ENCODE measurements at places on chromosomes 1 and 21.

GRCh38 chr1:151897991-151898431, 11.3 kb downstream of the THEM4 start:
- DNase-seq = no peak

DNA sequence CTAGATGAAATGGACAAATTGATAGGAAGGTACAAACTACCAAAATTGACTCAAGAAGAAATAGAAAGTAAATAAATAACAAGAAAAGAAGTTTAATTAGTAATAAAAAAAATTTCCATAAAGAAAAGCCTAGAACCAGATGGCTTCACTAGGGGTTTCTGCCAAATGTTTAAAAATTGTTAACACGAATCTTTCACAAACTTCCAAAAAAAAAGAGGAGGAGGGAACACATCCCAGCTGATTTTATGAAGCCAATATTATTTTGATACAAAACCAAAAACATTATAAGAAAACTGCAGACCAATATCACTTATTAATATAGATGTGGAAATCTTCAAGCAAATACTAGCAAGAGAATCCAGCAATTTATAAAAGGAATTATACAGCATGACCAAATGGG, 89.5 kb downstream of the COLGALT2 start:
- no peak for DNase-seq

DNA sequence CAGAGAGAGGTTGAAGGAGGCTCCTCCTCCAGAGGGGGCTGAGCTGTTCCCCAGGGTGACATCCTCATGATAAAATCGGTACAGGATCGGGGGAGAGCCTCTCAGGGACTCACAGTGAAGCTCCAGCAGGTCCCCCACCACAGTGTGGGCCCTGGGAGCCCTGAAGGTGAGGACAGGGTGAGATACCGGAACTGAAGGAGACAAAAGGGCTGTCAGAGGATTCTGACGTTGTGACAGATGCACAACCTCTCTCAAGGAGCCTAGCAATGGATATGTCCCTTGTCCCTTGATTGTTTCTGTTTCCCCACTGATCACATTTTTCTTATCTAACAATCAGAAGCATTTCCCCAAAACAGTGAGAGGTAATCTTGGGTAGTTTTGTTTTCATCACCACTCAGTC, 5.2 kb downstream of the FCRL3 start:
- DNase-seq = no peak

DNA sequence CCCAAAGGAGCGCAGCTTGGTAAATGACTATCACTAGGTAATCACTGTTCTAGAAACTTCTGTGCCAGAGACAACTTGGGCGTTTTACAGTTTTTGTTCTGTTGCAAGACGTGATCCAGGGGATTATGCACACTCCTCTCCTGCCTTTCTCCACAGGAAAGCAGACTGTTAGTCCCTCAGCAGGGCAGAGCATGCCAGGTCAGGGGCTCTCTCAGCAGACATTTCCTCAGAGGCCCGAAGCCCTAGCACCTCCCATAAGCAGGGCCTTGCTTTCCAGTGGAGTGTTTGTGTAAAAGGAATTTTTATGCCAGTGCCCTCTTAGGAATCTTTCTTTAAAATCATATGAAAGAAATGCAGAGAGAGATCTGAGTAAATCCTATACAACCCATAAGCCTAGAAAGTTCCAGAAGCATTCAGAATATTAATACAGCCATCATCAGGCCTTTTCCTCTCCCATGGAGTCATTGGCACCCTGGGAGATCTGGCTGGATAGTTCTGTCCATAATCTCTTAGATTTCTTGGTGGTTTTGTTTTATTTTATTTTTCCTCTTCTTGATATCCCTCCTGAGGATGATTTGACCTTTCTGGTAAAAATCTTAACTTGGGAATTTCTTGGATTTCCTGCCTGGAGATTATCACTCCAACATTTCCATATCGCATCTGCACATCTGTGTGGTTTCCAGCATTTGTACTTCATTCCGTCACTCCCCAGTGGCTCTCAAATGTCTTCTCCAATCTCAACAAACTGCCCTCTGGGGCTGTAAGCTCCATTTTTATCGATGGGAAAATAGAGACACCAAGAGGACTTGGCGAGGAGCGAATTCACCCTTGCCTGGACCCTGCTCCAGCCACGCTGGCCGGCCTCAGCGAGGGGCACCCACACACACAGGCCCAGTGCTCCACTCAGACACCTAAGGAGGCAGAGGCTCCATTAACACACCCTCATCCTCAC, 116.1 kb downstream of the PSMG1 start:
- DNase-seq = no peak

GRCh38 chr1:209653915-209654351, 1.7 kb upstream of the LAMB3 start:
- DNase-seq = no peak

- no peak for DNase-seq
Observed at GRCh38 chr1:2126331-2127186, 68.0 kb downstream of the FAAP20 start.

DNA sequence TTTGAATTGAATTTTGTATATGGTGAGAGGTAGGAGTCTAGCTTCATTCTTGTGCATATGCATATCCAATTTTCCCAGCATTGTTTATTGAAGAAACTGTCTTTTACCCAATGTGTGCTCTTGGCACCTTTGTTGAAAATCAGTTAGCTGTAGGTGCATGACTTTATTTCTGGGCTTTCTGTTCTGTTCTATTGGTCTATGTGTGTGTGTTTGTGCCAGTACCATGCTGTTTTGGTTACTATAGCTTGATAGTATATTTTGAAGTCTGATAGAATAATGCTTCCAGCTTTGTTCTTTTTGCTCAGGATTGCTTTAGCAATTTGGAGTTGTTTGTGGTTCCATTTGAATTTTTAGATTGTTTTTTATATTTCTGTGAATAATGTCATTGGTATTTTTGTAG, 9.4 kb upstream of the ZMYM1 start:
- no peak for DNase-seq

DNA sequence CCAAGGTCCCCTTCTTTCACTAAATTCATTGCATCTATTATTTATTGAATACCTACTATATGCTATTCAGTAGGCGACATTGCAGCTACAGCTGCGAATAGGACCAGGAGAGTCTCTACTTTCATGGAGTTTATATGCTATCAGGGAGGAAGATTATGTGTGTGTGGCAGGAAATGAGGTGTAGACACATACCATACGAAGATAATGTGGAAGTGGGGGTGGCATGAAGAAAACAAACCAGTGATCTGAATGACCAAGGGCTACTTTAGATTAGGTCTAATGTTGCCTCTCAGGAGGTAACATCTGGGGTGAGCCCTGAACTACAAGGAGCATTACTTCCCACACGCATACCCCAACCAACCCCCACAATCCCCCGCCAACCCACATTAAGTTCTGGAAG, 1.0 kb upstream of the PPIH start:
- no peak for DNase-seq

DNA sequence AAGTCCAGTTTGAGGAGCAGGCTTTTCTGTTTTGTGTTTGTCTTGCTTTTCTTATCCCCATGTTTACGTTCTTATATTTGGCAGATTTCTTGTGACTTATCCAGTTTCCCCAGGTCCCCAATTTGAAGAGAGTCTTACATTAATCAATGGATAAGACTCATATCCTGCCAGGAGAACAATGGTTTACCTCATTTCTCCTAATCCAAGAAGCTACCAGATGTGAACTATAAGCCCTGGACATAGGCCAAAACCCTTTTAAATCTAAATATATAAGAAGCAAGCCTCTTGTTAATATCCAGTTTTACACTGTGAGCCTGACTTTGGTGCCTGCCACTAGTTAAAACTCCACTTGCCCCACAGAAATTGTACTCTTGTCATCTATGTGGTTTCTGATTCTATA, 15.1 kb upstream of the COP1 start:
- DNase-seq = no peak

- DNase-seq = no peak
Observed at GRCh38 chr1:22827666-22828483, 117.2 kb downstream of the EPHB2 start.

- DNase-seq = no peak
Observed at GRCh38 chr1:218636548-218636947, 291.4 kb downstream of the TGFB2 start.

DNA sequence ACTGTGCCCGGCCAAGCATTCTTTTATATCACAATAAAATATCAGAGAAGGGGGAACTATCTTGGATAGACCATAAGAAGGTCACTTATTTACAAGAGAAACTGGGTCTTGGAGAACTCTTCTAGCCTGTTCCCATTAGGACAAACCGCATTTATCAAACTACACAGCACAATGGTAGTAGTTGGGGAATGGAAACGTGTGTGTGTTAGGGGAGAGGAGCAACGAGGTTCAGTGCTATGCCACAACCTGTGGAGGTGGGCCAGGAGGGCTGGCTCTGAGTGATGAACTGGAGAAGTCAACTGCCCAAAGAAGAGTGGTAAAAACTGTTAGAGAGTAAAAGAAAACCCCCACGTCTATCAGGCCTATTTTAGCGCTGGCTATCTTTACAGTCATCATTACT, 1.6 kb downstream of the DONSON start:
- DNase-seq = no peak

DNA sequence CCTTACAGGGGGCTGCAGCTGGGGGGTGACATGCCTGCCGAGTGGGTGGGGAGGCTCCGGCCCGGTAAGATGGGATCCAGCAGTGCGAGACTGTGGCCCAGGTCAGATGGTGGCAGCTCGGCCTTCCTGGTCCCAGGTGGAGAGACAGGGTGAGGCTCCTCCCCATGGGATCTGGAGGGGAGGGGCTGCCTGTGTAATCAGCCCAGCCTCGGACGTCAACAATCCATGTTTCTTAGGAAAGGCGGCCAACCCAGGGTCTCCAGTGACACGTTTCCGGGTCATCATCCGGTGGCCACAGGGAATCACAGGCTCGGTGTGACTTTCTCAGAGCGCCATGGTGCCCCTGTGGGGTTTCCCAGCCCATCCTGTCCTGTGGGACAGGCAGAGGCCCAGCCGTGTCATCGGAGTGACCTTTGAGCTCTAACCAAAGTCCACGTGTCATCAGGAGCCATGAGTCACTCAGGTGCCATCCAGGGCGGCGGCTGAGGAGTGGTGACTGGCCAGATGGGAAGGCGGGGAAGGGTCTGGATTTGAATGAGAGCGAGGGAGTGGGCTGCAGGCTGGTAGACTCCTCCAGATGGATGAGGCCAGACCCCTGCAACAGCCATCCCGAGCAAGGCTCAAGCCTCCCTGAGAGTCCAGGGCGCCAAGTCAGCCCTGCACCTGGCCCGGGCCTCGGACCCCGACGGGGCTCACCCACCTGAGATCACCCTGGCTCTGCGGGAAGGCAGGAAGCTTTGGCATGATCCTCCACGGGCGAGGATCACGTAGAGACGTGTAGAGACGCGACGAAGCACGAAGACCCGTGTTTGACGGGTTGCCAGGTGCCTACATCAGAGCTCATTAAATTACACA, 6.6 kb upstream of the HES4 start:
- no peak for DNase-seq

DNA sequence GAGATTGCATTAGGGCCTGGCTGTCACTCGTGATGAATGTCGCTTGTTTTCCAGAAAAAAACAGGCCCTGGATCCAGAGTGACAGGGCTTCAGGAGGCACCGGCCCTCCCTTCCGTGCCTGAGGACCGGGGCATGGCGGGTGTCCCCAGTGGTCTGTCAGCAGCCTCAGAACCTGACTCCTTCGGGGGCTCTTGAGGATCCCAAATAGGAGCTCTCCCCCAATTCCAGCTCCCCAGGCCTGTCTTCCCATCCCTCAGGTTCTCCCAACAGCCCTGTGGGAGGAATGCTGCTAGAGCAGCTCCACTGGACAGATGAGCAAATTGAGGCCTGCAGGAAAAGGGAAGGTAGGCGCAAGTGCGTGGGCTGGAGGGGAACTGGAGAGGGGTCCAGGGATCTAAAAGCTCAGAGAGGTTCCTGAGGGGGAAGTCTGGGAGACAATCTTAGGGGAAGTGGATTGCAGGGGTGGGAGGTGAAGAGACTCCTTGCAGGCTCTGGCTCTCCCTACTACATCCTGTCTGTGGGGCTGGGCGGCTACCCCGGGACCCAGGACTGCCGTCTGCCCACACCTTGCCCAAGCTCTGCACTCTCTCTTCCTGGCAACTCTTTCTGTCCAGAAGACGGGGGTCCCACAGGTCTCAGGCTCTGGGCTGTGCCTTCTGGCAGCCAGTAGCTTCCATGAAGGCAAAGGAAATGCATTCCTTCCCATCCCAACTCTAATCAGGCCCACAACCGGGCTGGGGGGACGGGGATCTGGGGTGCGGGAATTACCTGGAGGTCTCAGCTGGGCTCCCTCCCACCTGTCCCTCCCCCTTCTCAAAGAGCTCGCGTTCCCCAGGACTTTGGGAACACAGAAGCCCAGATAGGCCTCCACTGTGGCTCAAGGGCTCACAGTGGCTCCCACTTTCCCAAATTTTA, 105.7 kb upstream of the CASZ1 start:
- DNase-seq = no peak

Measured in activated CD4-positive, alpha-beta T cell treated with anti-CD3 and anti-CD28 coated beads for 24 hours (primary cell).